ENCODE measurements at places on chromosomes 16 and 17. TPM values are rescaled to one million over a fixed set of nuclear protein-coding genes. Genes with fewer than 3 reads are reported as not detected.
A peak's percentile ranks its signal among the peaks of the same experiment; 100 is the strongest.

- no peaks in the 10 kb centered on the region for H3K36me3 ChIP-seq
- no peak for DNase-seq
- no peaks in the 10 kb centered on the region for H3K4me1 ChIP-seq
- H3K27me3 ChIP-seq = no peaks in the 10 kb centered on the region
- no peak overlapping the region for H3K27ac ChIP-seq
Measured at GRCh38 chr16:19488213-19488640, 33.7 kb downstream of the GDE1 start.

DNA sequence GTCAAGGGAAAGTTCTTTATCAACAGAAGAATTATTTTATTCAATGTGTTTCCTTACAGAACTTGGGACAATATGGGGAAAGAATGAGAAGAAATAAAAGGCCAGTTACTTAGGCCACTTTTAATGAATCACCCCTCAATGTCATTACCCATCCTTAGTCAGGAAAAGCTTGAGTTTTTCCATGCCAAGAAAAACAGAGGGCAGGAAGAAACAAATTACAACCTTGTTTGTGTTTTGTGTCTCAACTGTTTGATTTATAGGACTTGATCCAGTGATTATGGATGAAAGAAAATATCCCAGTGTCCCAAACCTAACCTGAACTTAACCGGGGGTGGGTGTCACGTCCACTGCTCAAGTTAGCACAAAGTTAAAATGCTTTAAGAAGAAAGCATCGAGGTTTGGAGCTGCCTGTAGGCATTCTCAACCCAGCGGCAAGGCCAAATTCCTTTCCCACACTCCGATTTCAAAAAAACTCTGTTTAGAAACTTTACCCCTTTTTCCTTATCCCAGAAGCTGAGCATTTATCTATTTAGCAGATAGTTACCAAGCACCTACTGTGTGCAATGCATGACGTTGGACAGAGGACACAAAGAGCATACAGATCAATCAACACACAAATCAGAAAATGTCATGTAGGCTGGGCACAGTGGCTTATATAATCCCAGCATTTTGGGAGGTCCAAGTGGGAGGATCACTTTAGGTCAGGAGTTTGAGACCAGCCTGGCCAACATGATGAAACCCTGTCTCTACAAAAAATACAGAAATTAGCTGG is 14.0 kb upstream of the CYB5B start:
- H3K4me1 ChIP-seq = peaks cover 16% of the 10 kb centered on the region
- no peak overlapping the region for H3K4me3 ChIP-seq
- H3K27ac ChIP-seq = peak overlapping the region; percentile 53
- DNase-seq = no peak
- H3K36me3 ChIP-seq = no peaks in the 10 kb centered on the region

DNA sequence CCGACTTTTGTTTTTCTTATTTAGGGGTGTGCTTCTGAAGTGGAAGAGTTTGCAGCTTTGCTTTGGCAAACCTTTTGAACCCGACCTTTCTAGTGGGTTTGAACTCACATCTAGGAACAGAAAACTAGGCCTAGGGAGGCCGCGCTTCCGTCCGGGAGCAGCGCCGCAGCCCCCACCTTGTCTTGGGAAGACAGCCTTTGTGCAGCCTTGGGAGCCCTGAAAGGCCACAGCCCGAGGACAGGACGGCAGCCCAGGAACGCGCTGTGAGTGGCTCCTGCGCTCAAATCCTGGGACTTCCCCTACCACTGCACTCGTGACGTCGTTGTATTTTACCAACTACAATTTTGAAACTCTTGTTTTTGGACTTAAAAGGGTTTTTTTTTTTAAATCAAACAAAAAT is 53.7 kb upstream of the ZNF267 start:
- no peaks in the 10 kb centered on the region for H3K4me1 ChIP-seq
- no peak overlapping the region for H3K4me3 ChIP-seq
- peaks cover 25% of the 10 kb centered on the region for H3K27me3 ChIP-seq
- H3K27ac ChIP-seq = no peak overlapping the region
- peaks cover 2% of the 10 kb centered on the region for H3K36me3 ChIP-seq

DNA sequence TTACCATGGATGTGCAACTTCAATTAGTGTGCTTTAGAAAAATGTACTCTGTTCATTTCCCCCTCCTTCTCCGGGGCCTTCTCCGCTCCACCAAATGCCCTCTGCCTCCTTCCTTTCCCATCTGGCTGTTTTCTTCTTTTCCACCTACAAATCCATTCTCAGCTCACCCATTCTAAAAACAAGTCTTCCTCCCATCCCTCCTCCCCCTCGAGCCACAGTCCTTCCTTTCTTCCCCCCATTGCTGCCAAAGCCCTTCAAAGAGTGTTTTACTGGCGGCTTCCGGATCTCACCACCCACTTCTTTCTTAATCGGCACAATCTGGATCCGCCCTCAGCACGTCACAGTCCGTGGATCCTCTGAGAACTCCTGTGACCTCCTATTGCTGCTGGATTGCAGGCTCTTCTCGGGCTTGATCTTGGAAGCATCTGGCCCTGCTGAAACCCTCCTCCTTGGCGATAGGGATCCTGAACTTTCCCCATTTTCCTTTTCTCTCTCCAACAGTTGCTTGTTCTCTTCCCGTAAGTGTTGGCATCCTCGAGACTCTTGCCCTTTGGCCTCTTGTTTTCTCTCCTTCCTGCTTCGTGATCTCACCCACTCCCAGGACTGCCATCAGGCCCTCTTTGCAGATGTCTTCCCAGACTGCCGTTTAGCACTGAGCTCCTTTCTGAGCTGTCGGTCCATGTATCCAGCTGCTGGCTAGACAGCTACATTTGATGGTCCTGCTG is 36.0 kb upstream of the FBXO47 start:
- peak overlapping the region; percentile 66 for H3K27ac ChIP-seq
- DNase-seq = peak; percentile 72
- peaks cover 26% of the 10 kb centered on the region for H3K4me1 ChIP-seq
- no peak overlapping the region for H3K4me3 ChIP-seq
- no peaks in the 10 kb centered on the region for H3K27me3 ChIP-seq

DNA sequence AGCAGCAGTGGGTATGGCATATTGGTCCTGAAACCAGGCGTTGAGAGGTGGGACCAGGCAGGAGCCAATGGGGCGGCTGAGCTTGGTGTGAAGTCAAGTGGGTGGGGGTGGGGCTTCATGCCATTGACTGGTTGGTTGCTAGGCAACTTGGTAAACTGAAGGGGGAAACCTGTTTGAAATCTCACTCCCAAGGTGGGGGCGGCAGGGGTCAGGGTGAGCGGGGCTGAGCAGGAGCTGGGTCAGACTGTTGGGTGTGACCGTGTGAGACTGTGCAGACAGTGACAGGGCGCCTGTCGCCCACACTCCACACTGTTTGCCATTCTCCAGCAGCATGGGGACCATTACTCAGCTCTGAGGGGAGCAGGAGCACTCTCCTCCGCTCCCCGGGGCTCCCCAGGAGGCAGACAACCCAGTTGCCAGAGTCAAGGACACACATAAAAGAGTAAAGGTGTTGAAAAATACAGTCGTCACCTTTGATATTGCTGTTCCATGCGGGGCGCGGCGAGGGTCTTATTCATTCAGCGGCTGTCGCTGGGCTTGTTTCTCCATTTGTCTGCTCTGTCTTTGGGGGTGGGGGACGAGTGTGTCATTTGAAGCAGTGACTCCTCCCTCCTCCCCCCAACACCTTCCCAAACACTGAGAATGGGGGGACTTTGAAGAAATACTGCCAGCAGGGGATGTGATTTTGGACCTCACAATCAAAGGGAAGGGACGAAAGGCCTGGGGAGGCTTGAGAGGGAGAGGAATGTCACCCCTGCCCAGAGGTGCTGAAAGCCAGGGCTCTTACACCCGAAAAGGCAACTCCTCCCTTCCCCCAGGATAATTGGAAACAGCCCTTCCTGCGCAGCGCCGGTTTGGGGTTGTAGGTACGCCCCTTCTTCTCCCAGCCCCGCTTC is 1.2 kb upstream of the EFNB3 start:
- H3K27me3 ChIP-seq = peaks cover 44% of the 10 kb centered on the region
- DNase-seq = peak; percentile 57
- H3K36me3 ChIP-seq = peaks cover 29% of the 10 kb centered on the region
- H3K27ac ChIP-seq = no peak overlapping the region
- peaks cover 14% of the 10 kb centered on the region for H3K4me1 ChIP-seq

- H3K27ac ChIP-seq = no peak overlapping the region
- peaks cover 2% of the 10 kb centered on the region for H3K4me1 ChIP-seq
- DNase-seq = no peak
- no peaks in the 10 kb centered on the region for H3K36me3 ChIP-seq
- no peak overlapping the region for H3K4me3 ChIP-seq
- H3K27me3 ChIP-seq = no peaks in the 10 kb centered on the region
Measured at GRCh38 chr17:75731086-75731715, 9.9 kb downstream of the ITGB4 start.

KCNJ18 gene
- total RNA-seq = not detected

- no peak overlapping the region for H3K27ac ChIP-seq
- H3K27me3 ChIP-seq = no peaks in the 10 kb centered on the region
- H3K4me1 ChIP-seq = peaks cover 52% of the 10 kb centered on the region
- H3K36me3 ChIP-seq = no peaks in the 10 kb centered on the region
Measured at GRCh38 chr16:81318711-81319110, 3.9 kb downstream of the GAN start.

- no peaks in the 10 kb centered on the region for H3K27me3 ChIP-seq
- H3K4me3 ChIP-seq = no peak overlapping the region
- no peaks in the 10 kb centered on the region for H3K36me3 ChIP-seq
- no peaks in the 10 kb centered on the region for H3K4me1 ChIP-seq
Measured at GRCh38 chr16:7853197-7853596, 520.6 kb downstream of the RBFOX1 start.

- H3K27ac ChIP-seq = no peak overlapping the region
- H3K27me3 ChIP-seq = no peaks in the 10 kb centered on the region
- H3K4me3 ChIP-seq = no peak overlapping the region
- no peak for DNase-seq
- H3K36me3 ChIP-seq = no peaks in the 10 kb centered on the region
Measured at GRCh38 chr17:20291853-20292252, 175.5 kb downstream of the LGALS9B start.

DNA sequence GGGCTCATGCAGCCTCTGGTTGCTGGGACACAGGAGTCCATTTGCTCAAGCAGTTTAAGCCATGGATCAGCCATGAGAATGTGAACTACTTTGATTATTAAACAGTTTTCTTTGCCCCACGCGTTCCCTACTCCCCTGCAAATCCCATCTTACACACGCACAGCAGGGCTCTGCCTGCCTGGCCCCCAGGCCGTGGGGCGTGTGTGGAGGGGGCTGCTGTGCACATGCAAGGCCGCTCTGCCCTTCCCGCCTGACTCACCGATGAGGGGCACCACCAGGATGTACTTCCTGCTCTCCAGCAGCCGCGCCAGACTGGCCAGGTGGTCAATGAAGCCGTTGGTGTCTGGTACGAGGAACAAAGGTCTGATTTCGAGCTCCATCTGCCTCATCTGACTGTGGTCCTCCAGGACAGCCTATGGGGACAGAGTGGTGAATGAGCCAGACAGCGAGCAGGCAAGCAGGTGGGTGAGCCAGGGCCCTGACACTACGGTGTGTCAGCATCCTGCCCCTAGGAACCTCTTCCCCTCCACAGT is 13.7 kb downstream of the HIC1 start:
- peaks cover 48% of the 10 kb centered on the region for H3K4me1 ChIP-seq
- DNase-seq = peak; percentile 62

- no peak overlapping the region for H3K27ac ChIP-seq
- H3K4me1 ChIP-seq = no peaks in the 10 kb centered on the region
- no peaks in the 10 kb centered on the region for H3K36me3 ChIP-seq
- DNase-seq = no peak
- no peak overlapping the region for H3K4me3 ChIP-seq
Measured at GRCh38 chr16:82322177-82322576, 152.2 kb upstream of the MPHOSPH6 start.

LITAFD gene
- not detected for total RNA-seq

DNA sequence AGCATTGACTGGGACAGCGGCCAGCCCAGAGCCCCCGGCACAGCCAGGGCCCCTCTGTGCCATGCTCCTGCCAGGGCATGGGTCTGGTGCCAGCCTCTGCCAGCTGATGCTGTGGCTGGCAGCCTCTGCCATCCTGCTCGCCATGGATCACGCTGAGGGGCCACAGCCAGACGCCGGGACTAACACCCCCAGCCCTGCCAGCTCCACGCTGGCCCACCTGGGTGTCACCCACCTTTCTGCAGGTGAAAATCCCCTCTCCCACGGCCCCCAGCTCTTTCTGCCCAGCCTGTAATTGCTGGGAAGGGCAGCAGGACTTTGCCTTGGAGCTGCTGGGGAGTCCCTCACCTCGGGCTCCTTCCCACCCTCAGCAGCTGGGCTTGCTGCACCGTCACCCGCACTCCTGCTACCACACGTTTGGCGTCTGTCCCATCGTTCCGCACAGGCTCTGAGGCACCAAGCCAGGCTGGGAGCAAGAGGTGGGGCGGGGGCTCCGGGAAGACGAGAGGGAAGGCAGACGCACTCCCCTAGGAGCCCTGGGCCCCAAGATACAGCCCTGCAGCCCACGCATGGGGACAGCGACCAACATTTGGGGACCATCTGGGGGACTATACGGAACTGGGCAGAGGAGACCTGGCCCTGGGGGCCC is 42.0 kb upstream of the ACSF3 start:
- H3K27me3 ChIP-seq = no peaks in the 10 kb centered on the region
- no peak overlapping the region for H3K4me3 ChIP-seq
- H3K4me1 ChIP-seq = no peaks in the 10 kb centered on the region
- no peak overlapping the region for H3K27ac ChIP-seq

DNA sequence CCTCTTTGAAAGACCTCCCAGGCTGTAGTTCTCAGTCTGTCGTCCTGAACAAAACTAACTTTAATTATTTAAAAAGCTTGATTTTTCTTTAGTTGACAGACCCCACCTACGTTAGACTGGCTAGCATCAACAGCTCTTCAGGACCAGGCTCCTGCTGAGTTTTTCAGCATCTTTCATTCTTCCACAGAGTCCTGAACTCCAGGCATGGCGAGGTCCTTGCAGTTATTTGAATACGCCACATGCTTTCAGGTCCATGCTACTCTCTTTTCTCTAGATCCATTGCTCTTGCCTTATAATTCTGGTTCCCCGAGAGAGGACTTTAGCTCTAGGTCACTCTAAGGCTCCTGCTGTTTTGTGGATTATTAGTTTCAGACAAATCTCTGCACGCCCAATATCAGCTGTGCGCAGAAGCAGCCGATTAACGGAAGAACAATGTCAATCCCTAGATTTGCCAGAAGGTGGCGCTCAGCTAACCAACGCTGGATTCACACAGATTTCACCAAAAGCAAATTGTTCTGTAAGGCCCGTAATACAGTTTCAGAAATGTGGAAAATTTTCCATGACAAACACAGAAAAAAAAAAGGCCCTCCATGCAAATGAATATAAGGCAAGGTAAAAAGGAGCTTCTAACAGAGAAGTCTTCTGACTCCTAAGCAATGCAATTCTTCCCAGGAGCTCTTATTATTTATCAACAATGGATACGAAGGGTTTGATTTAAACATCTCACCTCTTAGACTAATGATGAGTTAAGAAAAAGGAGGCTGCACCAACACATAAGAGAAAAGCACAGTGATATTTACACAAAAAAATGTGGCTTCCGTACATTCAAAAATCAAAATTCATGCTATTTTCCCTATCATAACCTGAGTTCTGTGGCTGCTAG is 33.5 kb upstream of the BCO1 start:
- H3K27me3 ChIP-seq = peaks cover 10% of the 10 kb centered on the region
- H3K4me3 ChIP-seq = no peak overlapping the region
- no peak overlapping the region for H3K27ac ChIP-seq
- H3K36me3 ChIP-seq = no peaks in the 10 kb centered on the region
- no peaks in the 10 kb centered on the region for H3K4me1 ChIP-seq
- peak; percentile 33 for DNase-seq

GRCh38 chr16:17612336-17612735 is 141.6 kb upstream of the XYLT1 start:
- H3K36me3 ChIP-seq = no peaks in the 10 kb centered on the region
- H3K27me3 ChIP-seq = peaks cover 7% of the 10 kb centered on the region
- no peak for DNase-seq

GRCh38 chr16:70455910-70456309 is 1.5 kb downstream of the FCSK start:
- H3K27ac ChIP-seq = no peak overlapping the region
- H3K4me1 ChIP-seq = peaks cover 20% of the 10 kb centered on the region
- DNase-seq = no peak

All from activated CD8-positive, alpha-beta T cell treated with anti-CD3 and anti-CD28 coated beads for 36 hours (primary cell).